ENCODE measurements at places on chromosomes 5 and 9. TPM values are rescaled to one million over a fixed set of nuclear protein-coding genes. Genes with fewer than 3 reads are reported as not detected.

DNA sequence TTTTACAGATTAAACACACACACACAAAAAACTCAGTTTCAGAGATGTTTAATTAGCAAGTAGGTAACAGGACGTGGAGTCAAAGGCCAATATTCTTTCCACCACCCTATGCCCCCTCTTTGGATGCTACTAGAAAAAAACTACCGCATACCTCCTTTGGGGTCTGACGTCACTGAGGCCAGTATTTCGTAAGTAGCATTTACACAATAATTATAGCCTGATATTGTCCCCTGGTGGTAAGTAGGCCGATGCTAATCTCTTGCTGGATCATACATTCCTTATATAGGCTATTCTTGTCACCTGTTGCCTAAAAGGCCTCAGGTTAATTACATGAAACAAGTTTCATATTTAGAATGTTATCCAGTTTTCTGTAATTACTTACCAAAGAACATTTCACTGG, 21.0 kb upstream of the SMARCA2 start:
- no peak for DNase-seq

DNA sequence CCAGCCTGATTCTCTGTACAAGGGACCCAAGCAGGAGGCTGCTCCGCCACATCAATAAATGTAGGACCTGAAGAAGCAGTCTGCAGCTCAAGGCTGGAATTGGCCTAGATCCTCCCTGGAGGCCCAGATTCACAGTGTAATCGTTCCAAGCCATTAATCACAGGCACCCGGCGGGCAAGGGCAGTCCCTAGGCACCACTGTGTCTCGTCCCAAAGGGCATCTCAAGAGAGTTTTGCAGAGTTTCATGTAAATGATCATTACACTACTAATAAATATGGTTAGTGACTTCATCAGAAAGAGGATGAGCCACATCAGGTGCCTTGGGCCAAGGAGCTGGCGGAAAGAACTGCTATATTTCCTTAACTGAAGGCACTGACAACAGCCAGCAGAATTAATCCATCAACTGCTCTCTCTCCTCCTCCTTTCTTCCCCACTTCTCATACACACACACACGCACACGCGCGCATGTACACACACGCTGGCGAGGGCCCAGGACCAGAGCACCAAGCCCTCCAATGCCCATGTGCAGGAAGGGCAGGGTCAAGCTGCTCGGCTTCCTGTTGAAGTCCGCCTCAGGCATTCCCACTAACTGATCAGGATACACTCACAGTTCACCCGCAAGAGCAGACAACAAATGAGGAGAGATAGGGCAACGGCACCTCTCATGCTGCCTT, 33.9 kb downstream of the GNAQ start:
- DNase-seq: no peak

DNA sequence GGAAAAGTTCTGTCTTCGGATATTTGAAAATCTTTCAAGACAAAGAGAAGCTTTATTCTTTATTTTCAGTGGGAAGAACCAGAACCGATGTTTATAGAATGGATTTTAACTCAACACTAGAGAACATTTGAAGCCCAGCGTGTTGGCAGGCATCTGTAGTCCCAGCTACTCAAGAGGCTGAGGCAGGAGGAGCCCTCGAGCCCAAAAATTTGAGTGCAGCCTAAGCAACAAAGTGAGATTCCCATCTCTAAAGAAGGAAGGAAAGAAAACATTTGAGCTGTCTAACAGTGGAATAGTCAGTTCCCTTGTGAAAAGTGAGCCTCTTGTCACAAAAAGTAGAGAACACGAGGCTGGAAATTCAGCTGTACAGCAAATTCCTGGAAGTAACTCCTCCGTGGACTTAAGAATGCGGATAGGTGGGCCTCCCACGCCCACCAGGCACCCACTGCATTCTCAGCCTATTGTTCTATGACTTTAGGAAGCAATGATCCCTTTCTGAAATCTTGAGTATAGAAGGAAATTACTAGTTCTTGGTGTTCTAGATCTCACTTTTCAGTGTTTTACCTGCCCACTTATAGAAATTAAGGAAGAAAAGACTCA, 2.3 kb upstream of the PTPDC1 start:
- DNase-seq: no peak

DNA sequence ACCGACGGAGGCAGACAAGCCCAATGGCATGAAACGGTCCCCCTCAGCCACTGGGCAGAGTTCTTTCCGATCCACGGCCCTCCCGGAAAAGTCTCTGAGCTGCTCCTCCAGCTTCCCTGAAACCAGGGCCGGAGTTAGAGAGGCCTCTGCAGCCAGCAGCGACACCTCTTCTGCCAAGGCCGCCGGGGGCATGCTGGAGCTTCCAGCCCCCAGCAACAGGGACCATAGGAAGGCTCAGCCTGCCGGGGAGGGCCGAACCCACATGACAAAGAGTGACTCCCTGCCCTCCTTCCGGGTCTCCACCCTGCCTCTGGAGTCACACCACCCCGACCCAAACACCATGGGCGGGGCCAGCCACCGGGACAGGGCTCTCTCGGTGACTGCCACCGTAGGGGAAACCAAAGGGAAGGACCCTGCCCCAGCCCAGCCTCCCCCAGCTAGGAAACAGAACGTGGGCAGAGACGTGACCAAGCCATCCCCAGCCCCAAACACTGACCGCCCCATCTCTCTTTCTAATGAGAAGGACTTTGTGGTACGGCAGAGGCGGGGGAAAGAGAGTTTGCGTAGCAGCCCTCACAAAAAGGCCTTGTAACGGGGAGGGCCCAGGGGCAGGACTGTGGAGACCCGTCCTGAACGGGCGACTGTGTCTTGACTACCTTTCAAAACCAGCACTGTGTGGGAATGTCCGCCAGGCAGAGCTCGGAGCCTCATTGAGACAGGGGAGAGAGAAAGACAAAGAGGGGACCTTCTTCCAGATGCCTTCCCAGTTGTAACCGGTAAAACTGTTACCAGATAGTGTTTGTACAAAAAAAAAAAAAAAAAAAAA, 29.9 kb downstream of the CD180 start:
- no peak for DNase-seq

DNA sequence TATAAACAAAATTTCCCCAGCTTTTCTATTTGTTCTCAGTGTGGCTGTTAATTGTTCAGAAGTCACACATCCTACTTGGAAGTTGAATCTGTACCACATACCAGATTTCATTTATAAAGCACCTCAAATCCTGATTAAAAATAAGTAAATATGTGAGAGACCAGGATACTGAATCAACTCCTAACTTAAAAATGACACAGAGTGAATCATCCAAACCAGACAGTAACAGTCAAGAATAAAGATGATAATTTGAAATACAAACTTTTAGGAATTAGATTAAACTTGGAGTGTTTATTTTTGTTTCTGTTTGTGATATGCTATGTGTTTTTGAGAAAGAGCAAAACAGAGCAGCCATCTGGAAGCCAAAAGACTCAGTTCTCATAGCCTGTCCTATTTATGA, 633.2 kb upstream of the RORB start:
- DNase-seq: no peak

- no peak for DNase-seq
Observed at GRCh38 chr5:55966284-55966683, 28.5 kb downstream of the IL6ST start.

DNA sequence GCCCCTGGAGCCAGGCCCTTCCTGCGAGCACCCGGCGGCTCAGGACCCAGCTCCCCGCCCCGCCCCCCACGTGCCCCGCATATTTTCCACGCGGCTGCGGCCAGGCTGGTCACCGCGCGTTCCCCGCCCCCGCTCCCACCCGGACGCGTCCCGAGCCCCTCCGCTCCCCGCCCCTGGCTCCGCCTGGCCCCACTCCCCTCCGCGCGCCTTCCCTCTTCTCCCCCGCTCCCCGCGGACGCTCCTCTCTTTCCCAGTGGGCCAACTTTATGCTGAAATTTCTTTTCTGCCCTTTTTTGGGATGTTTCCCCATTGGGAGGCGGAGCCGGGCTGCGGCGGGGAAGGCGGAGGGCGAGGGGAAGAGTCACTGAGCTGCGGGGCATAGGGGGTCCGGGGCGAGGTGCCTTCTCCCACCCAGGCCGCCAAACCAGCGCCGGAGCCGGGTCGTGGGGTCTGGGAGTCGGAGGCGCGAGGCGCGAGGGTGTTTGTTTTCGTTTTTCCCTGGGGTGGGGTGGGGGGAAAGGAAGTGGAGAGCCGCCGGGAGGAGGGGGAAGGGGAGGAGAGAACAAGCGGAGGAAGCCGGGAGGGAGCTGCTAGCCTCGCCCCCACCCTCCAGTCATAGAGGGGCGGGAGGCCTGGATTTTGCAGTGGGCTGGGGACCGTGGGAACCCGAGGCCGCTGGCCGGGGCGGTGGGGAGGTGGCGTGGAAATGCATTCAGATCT, 1.0 kb upstream of the TPM2 start:
- no peak for DNase-seq

DNA sequence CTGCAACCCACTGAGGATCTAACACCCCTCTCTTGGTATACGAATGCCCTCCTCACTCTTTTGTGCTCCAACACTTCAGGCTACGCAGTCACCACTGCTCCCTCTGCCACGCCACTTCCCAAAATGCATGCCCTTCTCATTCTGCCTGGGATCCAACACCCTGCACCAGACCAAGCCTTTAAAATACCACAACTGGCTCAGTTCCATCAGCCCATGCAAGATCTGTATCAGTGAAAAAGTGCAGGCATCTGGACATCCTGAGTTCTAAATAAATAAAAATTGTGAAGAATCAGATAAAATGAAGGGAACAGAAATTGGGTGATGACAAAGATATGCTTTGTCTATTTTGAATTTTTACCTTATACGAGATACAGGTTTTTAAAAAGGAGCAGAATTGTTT, 2.7 kb downstream of the NDUFB6 start:
- no peak for DNase-seq

DNA sequence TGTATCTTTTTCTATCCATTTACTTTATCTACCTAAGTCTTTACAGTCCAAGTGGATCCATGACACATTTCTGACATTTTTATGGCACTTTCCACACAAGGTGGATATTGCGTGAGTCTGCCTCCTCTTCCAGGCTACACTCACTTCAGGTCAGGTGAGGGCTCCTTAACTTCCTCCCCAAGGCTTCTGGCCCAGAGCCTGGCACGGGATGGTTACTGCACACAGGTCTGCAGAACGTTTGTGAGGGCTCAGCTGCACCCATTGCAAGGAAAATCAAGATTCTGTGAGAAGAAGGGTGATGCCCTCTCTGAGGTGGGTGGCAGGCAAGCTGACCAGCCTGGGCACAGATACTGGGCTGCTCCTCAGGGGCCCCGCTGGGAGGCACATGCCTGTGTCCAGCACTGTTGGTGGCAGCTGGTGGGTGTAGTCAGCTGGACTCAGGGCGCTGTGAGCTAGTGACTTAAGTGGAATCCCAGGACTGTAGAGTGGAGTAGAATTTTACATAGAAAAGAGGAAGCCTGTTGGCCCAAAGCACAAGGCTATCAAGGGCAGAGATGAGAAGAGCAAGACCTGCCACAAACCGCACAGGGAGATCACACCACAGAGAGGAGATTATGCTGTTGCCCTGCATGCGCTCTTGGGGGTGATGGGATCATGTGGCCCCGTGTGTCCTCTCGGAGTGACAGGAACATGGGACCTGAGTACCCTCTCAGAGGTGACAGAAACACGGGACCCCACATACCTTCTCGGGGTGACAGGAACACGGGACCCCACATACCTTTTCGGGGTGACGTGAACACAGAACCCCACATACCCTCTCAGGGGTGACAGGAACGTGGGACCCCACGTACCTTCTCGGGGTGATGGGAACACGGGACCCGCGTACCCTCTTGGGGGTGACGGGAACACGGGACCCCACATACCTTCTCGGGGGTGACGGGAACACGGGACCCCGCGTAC, 21.3 kb downstream of the AHRR start:
- DNase-seq: no peak

GRCh38 chr9:68904454-68904853, 109.5 kb downstream of the PRKACG start:
- no peak for DNase-seq

Gene LCN1
- total RNA-seq: not detected

Gene ORM2
- total RNA-seq: not detected

Gene PLCXD3
- total RNA-seq: 0.46 TPM

Gene TBC1D9B
- 69.0 TPM for total RNA-seq

Gene HTR1A
- total RNA-seq: not detected

Gene GGTA1
- not detected for total RNA-seq

Gene FOXD4L3
- not detected for total RNA-seq

Data from epithelial cell of proximal tubule (primary cell).